LHCN-M2 (cell line): ENCODE measurements at places on chromosomes 5 and 9. TPM values are rescaled to one million over a fixed set of nuclear protein-coding genes. Genes with fewer than 3 reads are reported as not detected.

DNA sequence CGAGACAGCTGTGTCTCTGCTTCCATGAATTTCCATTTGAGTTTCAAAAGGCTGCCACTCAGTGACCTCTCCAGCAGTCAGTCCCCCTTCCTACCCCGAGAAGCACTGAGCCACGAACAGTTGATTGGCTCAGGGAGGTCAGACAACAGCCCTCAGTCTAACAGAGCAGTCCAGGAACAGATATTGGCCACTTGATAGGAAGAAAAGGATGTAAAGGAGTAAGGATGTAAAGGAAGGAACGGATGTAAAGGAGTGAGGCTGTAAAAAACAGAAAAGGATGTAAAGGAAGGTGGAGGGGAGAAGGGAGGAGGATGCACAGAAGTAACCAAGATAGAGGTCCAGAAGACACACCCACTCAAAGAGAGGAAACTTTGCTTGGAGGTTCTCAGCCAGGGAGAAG is 3.2 kb upstream of the NR4A3 start:
- no peak for DNase-seq

DNA sequence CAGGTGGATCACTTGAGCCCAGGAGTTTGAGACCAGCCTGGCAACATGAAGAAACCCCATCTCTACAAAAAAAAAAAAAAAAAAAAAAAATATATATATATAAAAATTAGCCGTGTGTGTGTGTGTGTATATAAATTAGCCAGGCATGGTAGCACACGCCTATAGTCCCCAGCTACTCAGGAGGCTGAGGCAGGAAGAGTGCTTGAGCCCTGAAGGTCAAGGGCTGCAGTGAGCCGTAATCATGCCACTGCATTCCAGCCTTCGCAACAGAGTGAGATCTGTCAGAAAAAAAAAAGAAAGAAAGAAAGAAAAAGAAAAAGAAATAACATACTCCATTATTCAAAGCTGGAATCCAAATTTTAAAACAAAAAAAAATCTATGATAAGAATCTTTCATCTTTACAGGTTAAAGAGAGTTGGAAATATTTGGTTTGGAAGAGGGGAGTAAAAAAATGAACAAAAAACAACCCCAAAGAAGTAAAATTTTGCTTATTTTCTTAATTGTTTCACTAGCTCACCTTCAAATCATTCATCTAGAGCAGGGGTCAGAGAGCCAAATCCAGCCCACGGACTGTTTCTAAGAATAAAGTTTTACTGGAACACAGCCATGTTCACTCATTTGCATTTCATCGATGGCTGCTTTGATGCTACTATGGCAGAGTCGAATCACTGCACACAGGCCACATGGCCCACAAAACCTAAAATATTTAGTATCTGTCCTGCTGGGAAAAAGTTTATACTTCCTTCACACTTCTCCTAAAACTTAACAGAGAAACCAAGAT is 109.9 kb downstream of the DROSHA start:
- no peak for DNase-seq

SLC1A1 gene
- 3.7 and 6.2 TPM in 2 replicates for total RNA-seq

- DNase-seq, result no peak
Observed at GRCh38 chr9:98990181-98990870, 46.6 kb downstream of the COL15A1 start.

DNA sequence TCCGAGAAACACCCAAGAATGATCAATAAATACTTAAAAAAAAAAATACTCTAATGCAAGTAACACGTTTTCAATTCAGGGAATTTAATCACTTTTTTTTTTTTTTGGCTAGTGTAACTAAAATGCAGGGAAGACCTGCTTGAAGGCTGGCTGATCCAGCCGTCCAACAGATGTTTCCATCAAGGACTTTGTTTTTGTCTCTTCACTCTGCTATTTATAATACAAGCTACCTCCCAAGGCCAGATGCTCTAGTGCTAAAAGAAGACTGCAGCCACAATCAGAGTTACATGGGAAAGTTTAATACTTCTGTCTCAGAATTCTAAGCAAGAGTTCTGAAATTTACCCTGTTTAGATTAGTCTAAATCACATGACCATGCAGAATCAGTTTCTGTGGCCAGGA is 14.5 kb downstream of the TBCA start:
- no peak for DNase-seq

DNA sequence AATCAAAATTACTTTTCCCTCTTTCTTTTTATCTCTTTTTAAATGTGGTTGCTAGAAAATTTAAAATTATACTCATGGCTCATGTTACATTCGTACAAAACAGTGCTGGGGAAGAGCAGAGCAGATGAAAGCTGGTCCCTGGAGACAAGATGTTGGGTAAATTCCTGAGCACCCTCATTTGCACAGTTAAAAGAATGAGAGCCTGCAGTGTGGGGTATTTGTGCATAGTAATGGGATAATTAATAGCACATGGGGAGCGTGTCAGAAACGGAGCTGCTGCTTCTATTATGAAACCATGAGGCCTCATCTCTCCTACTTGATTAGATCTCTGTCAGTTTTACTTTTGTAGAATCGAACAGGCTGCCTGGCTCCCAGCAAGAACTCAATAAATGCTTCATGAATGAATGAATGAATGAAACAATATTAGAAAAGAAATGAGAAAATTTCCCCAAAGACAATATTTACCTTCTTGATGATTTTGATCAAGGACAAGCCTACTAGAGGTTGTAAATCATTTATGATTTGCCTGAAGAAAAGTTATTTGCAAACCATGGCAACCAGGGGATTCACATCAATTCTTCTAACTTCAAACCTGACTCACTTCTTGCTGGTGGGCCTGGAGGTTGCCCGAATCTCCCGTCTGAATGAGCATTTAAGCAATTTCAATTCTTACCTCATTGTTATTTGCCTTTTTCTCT is 177.2 kb upstream of the TUT7 start:
- DNase-seq, result no peak

ANKH gene
- total RNA-seq, result 18.5 and 27.3 TPM in 2 replicates

CDH6 gene
- total RNA-seq, result not detected in 2 replicates

- no peak for DNase-seq
Observed at GRCh38 chr5:29780401-29780800, 1413.1 kb upstream of the CDH6 start.

TLX3 gene
- not detected in 2 replicates for total RNA-seq

ADAMTS16 gene
- 1.6 and 2.6 TPM in 2 replicates for total RNA-seq

DNA sequence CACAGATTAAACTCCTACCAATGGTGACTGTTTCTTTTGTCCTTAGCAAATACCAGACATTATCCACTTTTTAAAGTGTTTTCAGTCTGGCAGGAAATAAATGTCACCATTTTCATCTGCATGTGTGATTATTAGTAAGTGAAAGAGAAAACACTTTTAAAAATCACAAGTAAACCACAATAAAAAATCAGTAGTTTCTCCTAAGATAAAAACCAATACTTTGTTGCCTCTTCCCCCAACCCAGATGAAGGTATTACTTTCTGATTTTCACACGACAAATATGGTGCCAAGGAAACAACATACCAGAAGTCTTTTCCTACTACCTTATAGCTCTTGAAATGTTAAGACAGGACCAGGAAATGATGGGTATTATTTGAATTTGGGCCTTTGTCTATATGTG is 11.5 kb upstream of the MAP3K1 start:
- no peak for DNase-seq

DNA sequence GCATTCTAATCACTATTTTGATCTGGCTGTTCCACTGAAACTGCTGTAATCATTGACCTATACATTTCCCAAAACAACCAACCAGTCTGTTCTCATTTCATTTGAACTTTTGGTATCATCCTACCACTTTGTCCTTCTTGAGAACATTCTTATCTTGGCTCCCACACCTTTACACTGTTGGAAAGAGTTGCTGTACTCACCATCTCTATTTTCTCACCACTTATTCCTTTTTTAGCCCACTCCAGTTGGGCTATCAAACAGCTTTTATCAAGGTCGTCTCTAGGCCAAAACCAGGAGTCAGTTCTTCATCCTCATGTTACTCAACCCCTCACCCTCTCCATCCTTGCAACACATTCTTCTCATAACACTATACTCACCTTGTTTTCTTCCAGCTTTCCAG is 170.1 kb downstream of the KDM4C start:
- DNase-seq, result no peak

- no peak for DNase-seq
Observed at GRCh38 chr5:103208460-103208859, 50.1 kb upstream of the MACIR start.

DNA sequence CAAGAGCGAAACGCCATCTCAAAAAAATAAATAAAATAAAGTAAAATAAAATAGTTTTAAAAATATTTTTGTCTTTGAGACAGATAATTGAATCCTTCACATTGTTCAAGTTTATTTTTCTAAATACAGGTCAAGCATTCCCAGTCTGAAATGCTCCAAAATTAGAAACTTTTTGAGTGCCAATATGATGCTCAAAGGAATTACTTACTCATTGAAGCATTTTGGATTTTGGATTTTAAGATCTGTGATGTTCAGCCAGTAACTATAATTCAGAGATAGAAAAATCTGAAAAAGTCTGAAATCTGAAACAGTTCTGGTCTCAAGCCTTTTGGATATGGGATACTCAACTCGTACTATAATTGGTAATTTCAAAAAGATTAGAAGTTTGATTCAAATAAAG is 39.8 kb downstream of the RBM27 start:
- no peak for DNase-seq

DNA sequence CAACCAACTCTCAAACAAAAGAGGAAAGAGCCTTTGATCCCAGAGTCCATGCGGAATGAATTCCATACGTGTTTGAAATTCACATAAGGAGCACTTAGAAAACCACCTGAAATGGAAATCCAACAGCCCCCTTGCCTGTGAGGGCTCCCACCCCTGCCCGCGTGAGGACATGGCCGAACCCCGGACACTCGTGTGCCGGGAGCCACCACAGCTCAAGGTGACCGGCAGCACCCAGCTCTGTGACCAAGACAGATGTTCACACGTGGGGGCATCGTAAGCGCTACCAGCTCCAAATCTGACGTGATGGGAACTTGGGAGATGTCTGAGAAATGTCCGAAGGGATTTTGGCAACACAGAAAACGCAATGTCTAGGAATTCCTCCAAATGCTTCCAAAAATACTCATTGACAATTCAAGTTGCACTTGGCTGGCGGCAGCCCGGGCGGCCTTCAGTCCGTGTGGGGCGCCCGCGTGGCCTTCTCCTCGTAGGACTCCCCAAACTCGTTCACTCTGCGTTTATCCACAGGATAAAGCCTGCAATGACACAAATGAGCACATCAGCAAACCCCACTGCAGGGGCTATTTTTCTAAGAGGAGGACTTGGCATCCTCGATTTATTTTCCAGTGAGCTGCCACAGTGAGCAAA is 23.2 kb upstream of the TERT start:
- DNase-seq, result no peak

- DNase-seq, result no peak
Observed at GRCh38 chr5:150484964-150485692, 22.8 kb upstream of the NDST1 start.

DNA sequence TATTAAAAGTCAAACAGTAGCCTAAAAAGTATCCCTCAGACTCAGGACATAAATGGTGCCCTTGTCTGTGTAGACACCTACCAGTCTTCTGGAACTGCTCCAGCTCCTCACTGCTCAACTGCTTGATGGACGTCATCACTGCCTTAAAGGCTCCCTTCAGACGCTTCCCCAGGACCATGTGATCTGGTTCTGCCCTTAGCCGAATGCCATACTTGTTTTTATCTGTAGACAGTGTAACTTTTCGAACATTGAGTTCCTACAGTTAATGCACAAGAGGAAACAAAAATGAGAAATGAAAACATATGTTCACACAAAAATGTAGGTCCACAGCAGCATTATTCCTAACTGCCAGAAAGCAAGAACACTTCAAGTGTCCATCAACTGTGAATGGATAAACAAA is 46.2 kb downstream of the IARS1 start:
- peak; percentile 16 for DNase-seq

GRCh38 chr9:71121275-71122021 is at the start of gene TRPM3:
TSS of gene TRPM3 (minus strand) at chr9:71121621. CDS start at chr9:71121354, 267 bp downstream.
- no peak for DNase-seq

PRLR gene
- 0.75 and 1.2 TPM in 2 replicates for total RNA-seq

DNA sequence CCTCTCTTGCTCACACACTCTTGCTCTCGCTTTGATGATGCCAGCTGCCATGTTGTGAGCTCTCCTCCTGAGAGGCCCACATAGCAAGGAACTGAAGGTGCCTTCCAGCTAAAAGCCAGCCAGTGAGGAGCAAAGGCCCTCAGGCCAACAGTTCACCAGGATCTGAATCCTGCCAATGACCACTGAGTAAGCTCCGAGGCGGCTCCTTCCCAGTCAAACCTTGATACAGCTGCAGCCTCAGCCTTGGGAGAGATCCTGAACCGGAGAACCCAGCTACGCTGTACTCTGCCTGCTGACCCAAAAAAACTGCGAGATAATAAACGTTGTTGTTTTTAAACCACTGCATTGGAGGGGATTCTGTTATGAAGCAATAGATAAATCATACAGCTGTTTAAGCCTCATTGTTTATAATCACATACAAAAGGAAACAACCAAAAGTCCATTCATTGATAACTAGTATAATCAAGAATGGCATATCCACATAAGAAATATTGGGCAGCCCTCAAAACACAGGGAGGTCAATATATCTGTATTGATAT is 49.0 kb upstream of the IFNK start:
- DNase-seq, result no peak

GRCh38 chr5:124887223-124887622 is 140.8 kb upstream of the ZNF608 start:
- no peak for DNase-seq

GRCh38 chr5:166013415-166013814 is 2278.0 kb upstream of the WWC1 start:
- no peak for DNase-seq

- DNase-seq, result peak; percentile 14
Observed at GRCh38 chr5:122907276-122907675, 61.9 kb downstream of the SNX24 start.

- peak; percentile 49 for DNase-seq
Observed at GRCh38 chr5:127041571-127041970, 11.2 kb upstream of the MARCHF3 start.

- DNase-seq, result no peak
Observed at GRCh38 chr5:95070453-95070852, 214.4 kb downstream of the MCTP1 start.

DNA sequence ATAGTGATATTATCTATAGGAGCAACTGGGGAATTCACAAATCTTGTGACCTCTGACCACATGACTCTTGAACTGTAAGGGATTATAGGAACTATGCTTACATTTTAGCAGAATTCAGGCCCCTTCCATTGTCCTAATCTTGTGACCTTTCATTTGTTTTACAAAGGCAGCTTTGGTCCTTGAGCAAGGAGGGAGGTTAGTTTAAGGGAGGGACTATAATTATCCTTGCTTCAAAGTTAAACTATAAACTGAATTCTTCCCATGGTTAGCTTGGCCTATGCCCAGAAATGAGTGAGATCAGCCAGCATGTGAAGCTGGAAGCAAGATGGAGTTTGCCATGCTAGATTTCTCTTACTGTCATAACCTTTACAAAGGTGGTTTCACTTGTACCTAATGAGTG is 51.2 kb downstream of the TARS1 start:
- DNase-seq, result no peak

SARDH gene
- 52.5 and 54.8 TPM in 2 replicates for total RNA-seq

DNA sequence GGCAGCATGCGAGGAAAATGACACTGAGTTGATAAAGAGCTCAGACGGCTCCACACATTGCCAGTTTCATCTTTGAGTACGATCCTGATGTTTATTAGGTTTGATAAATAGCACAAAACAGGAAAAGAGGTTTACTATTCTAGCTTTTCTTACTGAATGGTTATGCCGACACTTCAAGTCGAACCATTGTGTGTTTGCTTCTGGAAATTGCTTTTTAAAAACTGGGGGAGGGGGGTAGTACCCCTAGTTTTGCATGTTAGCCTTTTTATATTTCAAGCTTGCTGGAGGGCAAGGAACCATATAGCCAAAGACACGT is 5.2 kb downstream of the PTCH1 start:
- no peak for DNase-seq
